ENCODE measurements at places on chromosomes 12 and 14.

GRCh38 chr14:98227000-98227726, 1044.8 kb downstream of the BCL11B start:
- no peak for DNase-seq

GRCh38 chr12:24608637-24609285, 340.1 kb downstream of the BCAT1 start:
- no peak for DNase-seq

DNA sequence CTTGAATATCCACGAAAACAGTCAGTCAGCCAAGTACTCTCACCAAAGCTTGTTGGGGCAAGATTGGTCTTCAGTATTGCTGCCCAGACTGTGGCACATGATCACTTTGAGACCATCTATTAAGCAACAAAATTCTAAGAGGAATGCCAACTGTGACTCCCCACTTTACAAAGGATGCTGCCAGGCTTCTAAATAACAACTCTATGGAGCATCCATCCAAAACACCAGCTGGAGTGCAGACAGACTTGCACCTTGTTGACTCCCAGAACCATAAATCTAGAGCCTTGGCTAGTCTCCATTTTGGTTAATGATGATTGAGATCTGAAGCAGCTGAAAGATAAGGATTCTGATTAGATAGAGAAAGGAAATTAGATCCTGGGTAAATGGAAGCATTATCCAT, 132.8 kb downstream of the DIO2 start:
- DNase-seq = no peak

GRCh38 chr14:77007975-77008421, 20.5 kb downstream of the IRF2BPL start:
- no peak for DNase-seq

GRCh38 chr12:82955043-82955442, 268.3 kb downstream of the TMTC2 start:
- no peak for DNase-seq

DNA sequence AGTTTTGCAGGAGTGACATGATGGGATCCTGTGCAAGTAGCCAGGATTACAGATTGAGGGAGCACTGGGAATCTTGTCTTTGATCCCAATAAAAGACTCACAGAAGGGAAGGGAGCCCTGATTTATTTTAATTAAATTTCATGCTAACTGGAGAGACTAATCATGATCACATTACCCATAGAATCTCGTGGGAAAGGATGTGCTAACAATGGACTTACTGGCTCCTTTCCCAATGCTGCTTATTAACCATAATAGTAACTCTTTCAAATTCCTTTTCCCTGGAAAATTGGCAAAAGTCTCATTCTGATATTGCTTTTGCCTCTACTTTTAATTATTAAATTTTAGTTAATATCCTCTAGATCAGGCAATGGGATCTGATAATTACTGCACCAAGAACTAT, 174.8 kb upstream of the AVPR1A start:
- DNase-seq = no peak

Measured in kidney glomerular epithelial cell (primary cell).